T follicular helper cell (primary cell): ENCODE measurements at places on chromosomes 13 and 19.

DNA sequence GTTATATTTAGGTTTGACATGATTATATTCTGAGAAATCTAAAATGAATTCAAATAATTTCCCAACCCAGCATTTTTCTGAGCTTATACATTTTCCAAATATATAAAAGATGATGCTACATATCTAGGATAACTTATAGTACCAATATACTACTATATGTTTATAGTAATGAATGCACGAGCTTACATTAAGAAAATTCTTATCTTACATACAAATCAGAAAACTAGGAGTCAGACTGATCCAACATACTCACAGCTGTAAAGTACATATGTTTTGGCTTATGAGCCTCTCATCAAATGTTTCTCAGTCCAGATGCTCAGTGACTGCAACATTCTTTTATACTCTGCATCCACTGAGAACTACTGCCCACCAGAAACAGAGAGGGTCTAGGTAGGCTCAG is 491.3 kb upstream of the KLF12 start:
- DNase-seq = no peak

DNA sequence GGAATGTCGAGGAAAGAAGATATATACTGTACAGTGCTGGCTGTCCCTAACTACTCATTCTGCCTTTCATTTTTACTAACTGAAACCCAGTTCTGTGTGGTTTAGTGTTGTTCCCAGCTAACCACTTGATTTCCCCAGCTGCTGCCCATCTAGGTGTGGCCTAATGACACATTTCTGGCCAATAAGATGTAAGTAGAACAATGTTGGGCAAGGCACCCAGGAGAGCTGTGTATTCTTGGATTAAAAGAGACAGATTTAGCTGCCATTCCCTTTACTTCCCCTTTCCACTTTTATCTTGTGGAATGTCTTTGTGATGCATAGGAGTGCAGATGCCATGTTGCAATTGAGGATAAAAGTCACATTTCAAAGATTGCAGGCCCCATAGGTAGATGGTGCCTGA is 28.3 kb upstream of the PCDH9 start:
- DNase-seq = no peak

GRCh38 chr19:30089086-30089665 is 147.1 kb downstream of the URI1 start:
- DNase-seq = no peak

- no peak for DNase-seq
Measured at GRCh38 chr13:36337938-36338641, 8.1 kb downstream of the SPART start.

- DNase-seq = no peak
Measured at GRCh38 chr13:42814868-42815267, 33.5 kb downstream of the FAM216B start.

GRCh38 chr19:7699417-7700401 is 2.2 kb downstream of the FCER2 start:
- DNase-seq = no peak

DNA sequence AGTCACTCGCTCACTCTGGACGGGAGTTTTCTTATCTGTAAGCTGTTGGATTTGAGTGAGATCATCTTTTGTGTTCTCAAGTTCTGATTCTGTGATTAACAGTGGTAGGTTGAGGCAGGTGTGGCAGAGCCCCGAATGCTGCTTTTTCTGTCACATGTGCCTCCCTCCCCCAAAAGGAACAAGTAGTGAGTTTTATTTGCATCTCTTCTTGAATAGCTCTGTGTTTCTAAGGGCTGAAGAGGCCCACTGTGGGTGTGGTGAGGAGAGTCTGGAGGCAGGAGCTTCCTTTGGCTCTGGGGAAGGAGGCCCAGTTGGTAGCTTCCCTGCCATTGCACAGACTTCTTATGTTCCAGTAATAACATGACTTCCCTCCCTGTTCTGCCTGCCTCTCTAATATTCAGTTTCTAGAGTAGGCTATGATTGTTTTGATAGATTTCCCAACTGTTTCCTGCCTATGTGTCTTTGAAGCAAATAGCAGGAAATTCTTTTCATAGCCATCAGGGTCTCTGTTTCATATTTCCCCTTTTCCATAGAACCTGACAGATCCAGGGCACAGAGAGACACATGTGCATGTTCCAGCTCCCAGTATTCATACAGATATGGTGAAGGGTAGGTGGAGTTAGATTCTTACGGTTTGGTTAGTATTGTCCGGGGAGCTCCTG is 23.9 kb upstream of the CXCL17 start:
- no peak for DNase-seq

- DNase-seq = no peak
Measured at GRCh38 chr19:50001775-50002174, 23.4 kb downstream of the VRK3 start.

DNA sequence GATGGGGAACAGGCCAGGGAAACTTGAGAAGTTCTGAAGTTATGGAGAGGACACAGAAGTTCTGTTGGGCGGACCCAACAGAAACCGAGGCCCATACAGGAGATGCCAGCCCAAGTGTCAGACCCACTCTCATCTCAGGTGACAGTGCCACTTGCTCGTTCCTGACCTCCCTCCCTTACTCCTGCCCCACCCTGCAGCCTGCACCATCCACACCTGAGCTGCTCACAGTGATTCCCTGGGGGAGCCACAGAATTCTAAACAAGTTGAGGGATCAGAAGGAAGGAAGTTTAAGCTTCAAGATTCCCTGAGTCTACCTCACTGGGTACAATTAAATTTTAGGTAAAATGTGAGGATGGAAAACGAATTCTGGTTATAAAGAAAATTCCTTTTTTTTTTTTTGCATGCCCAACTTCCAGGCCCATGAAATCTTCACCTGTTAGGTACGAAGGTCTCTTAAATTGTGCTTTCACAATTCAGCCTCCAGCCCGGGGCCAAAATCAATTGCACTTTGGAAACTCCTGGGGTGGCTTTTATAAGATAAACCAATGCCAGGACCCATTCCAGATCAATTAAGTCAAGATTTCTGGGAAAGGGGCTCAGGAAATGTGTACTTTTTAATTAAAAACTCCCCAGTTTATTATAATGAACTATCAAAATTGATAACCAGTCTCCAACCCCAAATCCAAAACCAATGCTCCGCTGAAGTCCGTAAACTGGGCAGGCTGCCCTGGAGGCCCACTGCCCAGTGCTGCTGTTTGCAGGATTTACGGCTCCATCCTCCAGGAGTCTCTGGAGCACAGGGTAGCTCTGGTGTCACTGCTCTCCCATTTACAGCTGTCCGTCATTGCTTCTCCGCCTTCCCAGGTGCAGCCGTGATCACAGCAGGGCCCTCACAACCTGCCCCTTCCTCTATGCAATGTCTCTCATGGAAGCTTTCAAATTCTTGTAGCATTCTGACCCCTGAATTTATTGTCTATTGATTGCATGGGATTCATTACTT is 643.5 kb downstream of the UQCRFS1 start:
- no peak for DNase-seq

GRCh38 chr13:92677571-92677970 is 549.0 kb upstream of the GPC6 start:
- DNase-seq = no peak

DNA sequence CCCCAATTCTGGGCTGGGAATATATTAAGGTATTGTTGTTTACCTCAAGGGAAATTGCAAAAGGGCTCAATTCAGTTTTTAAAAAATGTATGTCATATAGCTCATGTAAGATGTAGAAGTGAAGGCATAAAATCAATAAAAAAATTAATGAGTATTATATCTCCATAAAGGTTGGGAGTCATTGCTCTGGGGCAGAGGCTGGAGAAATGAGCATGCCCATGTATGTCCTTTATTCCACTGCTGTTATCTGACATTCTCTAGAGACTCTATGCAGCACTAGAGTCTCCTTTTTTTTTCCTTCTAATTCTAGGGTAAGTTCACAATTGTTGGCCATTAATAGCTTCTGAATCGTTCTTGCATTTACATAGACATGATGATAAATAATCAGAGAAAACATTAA is 394.8 kb downstream of the KLF12 start:
- DNase-seq = no peak

- no peak for DNase-seq
Measured at GRCh38 chr13:46183018-46183946, 1.3 kb upstream of the LCP1 start.

- no peak for DNase-seq
Measured at GRCh38 chr13:52961256-52961910, 67.2 kb upstream of the OLFM4 start.

- no peak for DNase-seq
Measured at GRCh38 chr19:1274081-1274851, 1.1 kb upstream of the FAM174C start.

DNA sequence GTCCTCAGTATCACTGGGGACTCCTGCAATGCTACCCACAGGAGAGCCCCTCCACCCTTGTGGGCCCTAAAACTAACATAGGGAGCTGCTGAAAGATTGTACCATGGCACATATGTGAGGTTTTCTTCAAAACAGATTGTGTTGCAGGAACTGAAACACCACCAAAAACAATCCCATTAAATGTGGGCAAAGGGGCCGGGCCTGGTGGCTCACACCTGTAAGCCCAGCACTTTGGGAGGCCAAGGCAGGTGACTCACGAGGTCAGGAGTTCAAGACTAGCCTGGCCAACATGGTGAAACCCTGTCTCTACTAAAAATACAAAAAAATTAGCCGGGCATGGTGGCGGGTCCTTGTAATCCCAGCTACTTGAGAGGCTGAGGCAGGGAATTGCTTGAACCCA is 34.7 kb downstream of the SCGB2B2 start:
- no peak for DNase-seq
